ENCODE measurements at places on chromosomes 11 and 22.

DNA sequence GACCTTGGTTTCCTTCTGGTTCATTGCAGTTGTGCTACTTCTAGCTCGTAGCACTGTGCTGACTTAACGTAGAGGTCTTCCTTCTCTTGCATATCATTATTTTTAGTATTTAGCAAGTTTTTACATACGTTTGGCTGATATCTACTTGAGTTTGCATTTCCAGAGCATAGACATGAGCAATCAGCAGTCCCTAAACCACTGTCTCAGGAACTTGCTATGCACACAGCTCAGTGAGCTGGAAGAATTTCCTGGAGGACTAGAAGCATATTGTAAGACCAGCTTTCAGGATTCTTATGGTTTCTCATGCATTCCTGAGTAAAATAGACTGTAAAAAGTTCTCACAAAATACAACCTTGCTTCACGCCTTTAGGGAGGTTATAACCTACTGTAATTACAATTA lies 226.7 kb upstream of the PDGFD start:
- DNase-seq = no peak

DNA sequence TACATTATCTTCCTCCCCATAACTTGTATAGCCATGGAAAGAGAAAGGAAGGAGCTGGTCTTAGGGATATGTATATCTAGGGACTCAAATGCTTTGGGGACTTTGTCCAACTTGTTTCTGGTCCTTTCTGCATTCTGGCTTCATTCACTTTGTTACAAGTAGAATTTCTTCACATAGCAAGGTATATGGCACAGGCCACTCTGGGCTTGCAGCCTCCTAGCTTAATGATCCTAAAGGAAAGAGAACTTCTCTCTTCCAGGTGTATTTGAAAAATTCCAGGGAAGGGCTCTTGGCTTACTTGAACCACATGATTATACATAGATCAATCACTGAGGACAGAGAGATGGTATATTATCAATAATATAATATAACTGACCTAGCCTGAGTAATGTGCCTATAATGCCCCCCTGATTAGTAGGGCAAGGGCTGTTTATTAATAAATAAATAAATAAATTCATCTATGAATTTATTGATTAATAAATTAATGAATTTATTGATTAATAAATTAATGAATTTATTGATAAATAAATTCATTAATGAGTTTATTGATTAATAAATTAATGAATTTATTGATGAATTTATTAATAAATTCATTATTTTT lies 48.2 kb upstream of the CEP295 start:
- no peak for DNase-seq

GRCh38 chr11:64644647-64645275 lies 53.7 kb downstream of the SLC22A12 start:
- peak; percentile 32 for DNase-seq

DNA sequence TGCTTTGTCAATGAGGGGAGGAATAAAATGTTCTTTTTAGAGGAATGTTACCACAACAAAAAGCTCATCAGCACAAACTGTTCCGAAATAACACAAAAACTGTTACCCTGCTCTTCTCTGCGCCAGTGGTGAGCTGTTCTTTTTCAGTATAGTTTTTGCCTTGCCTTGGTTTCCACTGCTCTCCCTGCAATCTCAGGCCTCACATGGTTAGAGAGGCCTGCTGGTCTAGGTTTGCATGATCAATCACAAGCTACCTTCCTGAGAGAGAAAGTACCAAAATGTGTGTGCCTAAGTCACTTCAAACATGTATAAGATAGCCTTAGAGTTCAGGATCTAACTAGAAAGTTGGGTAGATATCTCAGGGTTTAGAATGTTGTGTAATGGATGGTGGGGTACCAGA lies 114.6 kb downstream of the STIM1 start:
- DNase-seq = no peak

DNA sequence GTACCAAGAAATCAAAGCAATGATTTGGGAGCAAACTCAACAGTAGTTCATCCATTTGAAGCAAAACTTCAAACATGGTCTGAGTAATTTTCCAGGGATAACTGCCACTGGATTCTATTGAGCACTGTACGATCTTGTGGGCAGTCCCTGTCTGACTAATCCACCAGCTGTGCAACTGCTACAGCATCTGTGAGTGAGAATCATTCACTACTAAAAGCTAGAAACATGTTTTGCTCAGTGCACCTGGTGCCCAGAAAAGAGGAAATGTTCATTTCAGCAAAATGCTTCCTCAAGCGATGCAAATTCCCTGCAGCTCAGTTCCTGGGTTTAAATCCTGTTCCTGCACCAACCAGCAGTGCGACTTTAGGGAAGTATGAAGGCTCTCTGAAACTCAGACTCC lies 1077.9 kb downstream of the DLG2 start:
- no peak for DNase-seq

- DNase-seq = no peak
These were observed 20.1 kb upstream of the PLAAT2 start for GRCh38 chr11:63583357-63583677.

DNA sequence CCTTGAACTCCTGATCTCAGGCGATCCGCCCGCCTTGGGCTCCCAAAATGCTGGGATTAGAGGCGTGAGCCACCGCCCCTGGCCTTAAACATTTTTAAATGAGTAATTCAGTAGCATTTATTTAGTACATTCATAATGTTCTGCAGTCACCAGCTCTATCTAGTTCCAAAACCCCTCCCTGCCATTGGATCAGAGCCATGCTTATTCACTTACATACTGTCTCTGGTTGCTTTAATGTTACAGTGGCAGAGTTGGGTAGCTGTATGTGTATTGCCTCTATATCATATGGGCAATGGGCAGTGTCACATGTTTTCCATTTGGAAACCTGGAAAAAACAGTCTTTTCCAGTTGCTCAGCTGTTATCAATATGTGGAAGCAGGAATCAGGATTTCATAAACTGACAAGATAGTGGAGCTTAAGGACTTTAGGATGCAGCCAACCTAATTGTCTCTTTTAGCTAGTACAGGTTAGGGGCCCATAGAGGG lies 10.5 kb downstream of the COA4 start:
- DNase-seq = peak; percentile 4

GRCh38 chr11:66700337-66700736 lies 22.6 kb upstream of the RBM4B start:
- no peak for DNase-seq

GRCh38 chr22:30041881-30042280 lies 38.4 kb upstream of the HORMAD2 start:
- no peak for DNase-seq

DNA sequence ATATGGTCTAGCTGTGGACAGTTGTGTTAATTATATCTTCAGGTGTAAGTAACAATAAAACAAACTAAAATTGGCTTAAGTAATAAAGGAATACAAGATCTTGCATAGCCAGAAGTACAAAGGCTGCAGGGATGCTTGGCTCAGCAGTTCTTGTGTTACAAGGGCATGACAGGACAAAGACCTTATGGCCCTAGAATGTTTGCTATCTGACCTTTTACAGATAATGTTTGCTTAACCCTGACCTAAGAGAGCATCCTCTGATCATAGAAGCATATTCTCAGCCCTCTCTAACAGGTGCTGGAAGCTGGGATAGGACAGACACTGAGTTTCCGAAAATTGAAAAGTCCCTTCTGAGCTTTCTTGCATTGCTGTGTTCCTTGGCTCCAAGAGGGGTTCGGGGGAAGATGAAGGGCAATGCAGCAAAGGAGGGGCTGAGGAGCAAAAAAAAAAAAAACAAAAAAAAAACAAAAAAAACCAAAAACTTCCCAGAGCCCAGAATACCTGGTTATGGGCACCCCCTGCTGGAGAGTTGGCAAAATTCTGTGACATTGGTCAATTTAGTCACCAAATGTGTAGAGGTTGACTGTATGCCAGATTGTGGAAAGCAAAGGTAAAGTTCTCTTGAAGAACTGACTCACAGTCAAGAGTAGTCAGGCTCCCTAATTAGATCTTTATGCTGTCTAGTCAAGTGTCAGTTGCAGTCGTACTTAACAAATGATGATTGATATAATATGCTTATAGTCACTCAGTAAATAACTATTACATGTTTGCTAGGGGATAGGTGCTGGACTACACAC lies 10.4 kb upstream of the HIKESHI start:
- peak; percentile 59 for DNase-seq
